ENCODE measurements at places on chromosomes 11 and 22. TPM values are rescaled to one million over a fixed set of nuclear protein-coding genes. Genes with fewer than 3 reads are reported as not detected.

DNA sequence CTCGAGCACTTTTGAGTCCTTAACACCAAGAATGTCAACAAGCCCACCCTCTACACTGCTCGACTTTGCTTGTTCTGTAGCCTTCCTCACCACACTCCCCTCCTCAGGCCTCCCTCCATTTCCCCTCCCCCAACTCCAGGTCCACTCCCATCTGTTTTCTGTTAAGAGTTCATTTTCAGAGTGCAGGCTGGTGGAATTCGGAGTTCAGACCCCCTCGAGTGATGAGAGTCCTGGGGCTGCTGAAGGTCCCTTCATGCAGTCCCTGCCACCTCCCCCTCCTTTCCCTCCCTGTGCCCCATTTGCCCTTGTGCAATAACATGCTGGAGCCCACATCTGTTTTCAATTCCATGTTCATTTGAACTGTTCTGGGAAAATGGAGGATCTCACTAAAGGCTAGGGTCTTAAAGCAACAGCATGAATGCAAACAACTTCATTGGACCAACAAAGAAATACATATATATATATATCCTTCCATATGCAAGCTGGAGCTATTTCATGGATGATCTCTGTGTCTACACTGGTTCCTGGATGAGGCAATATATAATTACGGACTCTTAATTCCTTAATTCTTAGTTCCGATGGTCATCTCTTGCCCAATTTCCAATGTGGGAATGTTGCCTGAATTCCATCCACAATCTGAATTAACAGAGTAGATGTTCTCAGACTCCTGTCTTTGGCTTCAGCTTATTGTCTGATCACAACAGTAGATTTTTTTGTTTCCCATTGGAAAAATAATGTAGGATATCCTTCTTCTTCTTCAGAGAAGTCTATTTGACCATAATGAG lies 340.4 kb downstream of the ETS1 start:
- no peak overlapping the region for H3K4me3 ChIP-seq
- H3K27me3 ChIP-seq, result no peaks in the 10 kb centered on the region
- no peaks in the 10 kb centered on the region for H3K36me3 ChIP-seq
- no peak for DNase-seq
- H3K4me1 ChIP-seq, result no peaks in the 10 kb centered on the region
- H3K27ac ChIP-seq, result no peak overlapping the region

- no peaks in the 10 kb centered on the region for H3K27me3 ChIP-seq
- H3K36me3 ChIP-seq, result no peaks in the 10 kb centered on the region
- peaks cover 31% of the 10 kb centered on the region for H3K4me1 ChIP-seq
- DNase-seq, result no peak
- H3K4me3 ChIP-seq, result no peak overlapping the region
Observed at GRCh38 chr11:73177380-73177777, 35.3 kb upstream of the FCHSD2 start.

- no peaks in the 10 kb centered on the region for H3K4me1 ChIP-seq
- no peaks in the 10 kb centered on the region for H3K27me3 ChIP-seq
- H3K4me3 ChIP-seq, result no peak overlapping the region
Observed at GRCh38 chr11:33984682-33985389, 66.7 kb upstream of the CAPRIN1 start.

DNA sequence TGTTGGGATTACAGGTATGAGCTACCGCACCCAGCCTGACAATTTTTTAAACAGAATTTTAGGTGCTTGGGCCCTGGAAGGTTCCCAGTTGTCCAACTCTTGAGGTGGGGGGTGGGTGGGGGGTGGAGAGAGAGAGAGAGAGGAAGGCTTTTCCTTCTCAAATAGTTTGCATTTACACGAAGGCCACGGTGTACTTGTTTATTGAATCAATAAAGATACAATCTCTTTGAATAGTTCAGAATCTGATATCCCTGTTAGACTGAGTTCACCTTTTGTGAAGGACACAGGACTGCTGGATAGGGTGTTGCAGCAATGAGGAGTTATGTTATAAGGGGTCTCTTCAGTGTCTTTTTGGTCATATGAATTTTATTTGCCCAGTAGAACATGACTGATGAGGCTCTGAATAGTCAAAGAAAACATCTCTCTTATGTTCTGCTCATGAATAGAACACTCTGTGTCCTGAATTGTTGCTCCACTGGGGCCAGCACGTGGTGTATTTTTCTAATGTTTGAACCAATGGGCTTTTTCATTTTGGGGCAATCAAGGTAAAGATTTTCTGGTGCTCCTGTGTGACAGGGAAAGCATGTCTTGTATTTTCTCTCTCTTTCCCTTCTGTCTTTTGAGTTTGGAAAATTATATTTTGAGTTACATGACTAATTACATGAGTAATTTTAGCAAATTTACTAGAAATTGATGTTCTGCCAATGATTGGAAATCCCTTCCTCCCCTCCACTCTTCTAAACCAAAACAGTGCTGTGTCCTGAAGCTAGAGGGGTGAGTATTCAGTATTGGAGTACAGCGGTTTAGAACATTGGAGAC lies 61.7 kb downstream of the PTPRJ start:
- no peak overlapping the region for H3K4me3 ChIP-seq
- DNase-seq, result no peak
- H3K27ac ChIP-seq, result no peak overlapping the region
- peaks cover 7% of the 10 kb centered on the region for H3K4me1 ChIP-seq

- H3K36me3 ChIP-seq, result no peaks in the 10 kb centered on the region
- H3K4me3 ChIP-seq, result no peak overlapping the region
- H3K27me3 ChIP-seq, result no peaks in the 10 kb centered on the region
- DNase-seq, result no peak
- H3K27ac ChIP-seq, result no peak overlapping the region
Observed at GRCh38 chr11:45765836-45766235, 39.1 kb upstream of the SLC35C1 start.

DNA sequence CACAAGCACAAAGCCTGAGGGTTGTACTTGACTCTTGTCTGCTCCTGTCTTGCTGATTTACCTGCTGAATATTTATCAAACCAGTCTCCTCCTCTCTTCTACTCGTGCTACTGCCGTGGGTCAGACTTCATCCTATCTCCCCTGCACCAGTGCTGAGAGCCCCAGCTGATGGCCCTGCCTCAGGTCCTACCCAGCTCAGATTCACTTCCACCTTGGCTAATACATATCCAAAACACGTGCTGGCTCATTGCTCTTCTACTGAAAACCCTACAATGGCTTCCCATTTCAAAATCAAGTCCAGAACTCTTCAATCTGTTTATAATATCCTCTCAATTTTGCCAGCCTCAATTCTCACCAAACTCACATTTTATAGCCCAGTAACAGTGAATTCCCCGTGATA lies 48.3 kb downstream of the RAB30 start:
- no peak overlapping the region for H3K27ac ChIP-seq
- H3K27me3 ChIP-seq, result no peaks in the 10 kb centered on the region
- H3K4me3 ChIP-seq, result no peak overlapping the region
- H3K4me1 ChIP-seq, result no peaks in the 10 kb centered on the region

GRCh38 chr11:57426439-57426928 lies 437 bp downstream of the SLC43A3 start:
- peaks cover 2% of the 10 kb centered on the region for H3K36me3 ChIP-seq
- H3K27me3 ChIP-seq, result no peaks in the 10 kb centered on the region
- H3K4me3 ChIP-seq, result peak overlapping the region; percentile 65
- peaks cover 12% of the 10 kb centered on the region for H3K4me1 ChIP-seq
- peak overlapping the region; percentile 99 for H3K27ac ChIP-seq

GRCh38 chr22:46613606-46614021 lies 6.6 kb upstream of the GRAMD4 start:
- H3K27ac ChIP-seq, result no peak overlapping the region
- no peaks in the 10 kb centered on the region for H3K27me3 ChIP-seq
- DNase-seq, result no peak
- H3K36me3 ChIP-seq, result no peaks in the 10 kb centered on the region

- DNase-seq, result no peak
- peaks cover 17% of the 10 kb centered on the region for H3K4me1 ChIP-seq
- peaks cover 2% of the 10 kb centered on the region for H3K36me3 ChIP-seq
- H3K4me3 ChIP-seq, result no peak overlapping the region
Observed at GRCh38 chr22:42895541-42895981, 38.5 kb upstream of the ARFGAP3 start.

GRCh38 chr11:86068138-86068871 lies 579 bp downstream of the PICALM start:
- DNase-seq, result peak; percentile 66
- H3K36me3 ChIP-seq, result no peaks in the 10 kb centered on the region
- H3K4me1 ChIP-seq, result peaks cover 17% of the 10 kb centered on the region

- H3K4me3 ChIP-seq, result peak overlapping the region; percentile 38
- no peak for DNase-seq
- H3K36me3 ChIP-seq, result no peaks in the 10 kb centered on the region
- peak overlapping the region; percentile 68 for H3K27ac ChIP-seq
- peaks cover 12% of the 10 kb centered on the region for H3K4me1 ChIP-seq
- H3K27me3 ChIP-seq, result no peaks in the 10 kb centered on the region
Observed at GRCh38 chr11:61890529-61891330, 615 bp downstream of the FADS3 start.

- no peak overlapping the region for H3K27ac ChIP-seq
- no peaks in the 10 kb centered on the region for H3K36me3 ChIP-seq
- no peak for DNase-seq
- peaks cover 7% of the 10 kb centered on the region for H3K4me1 ChIP-seq
- H3K4me3 ChIP-seq, result no peak overlapping the region
Observed at GRCh38 chr11:61541598-61541997, 33.0 kb downstream of the LRRC10B start.

DNA sequence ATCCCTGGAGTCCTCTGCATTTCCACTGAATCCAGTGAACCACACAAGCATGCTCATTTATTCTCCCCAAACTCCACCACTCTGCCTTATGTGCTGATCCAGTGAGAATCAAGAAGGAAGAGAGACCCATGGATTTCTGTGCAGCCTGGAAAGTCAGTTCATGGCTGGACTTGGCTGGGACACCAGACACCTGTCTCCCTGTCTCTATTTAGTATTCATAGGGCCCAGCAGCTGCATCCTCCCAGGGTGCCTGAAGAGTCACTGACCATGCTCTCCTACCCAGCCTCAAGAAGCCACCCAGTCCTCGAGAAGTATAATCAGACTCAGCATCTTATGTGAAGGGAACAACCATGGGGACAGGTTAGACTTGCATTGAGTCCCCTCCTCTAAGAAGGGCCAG lies 83.2 kb downstream of the ZNF280B start:
- no peaks in the 10 kb centered on the region for H3K36me3 ChIP-seq
- H3K27me3 ChIP-seq, result no peaks in the 10 kb centered on the region
- no peak overlapping the region for H3K4me3 ChIP-seq
- no peak overlapping the region for H3K27ac ChIP-seq

GRCh38 chr11:125075900-125076317 lies 12.8 kb downstream of the SLC37A2 start:
- H3K27ac ChIP-seq, result no peak overlapping the region
- H3K4me1 ChIP-seq, result no peaks in the 10 kb centered on the region
- H3K36me3 ChIP-seq, result no peaks in the 10 kb centered on the region
- H3K27me3 ChIP-seq, result no peaks in the 10 kb centered on the region
- DNase-seq, result no peak

GRCh38 chr11:96332126-96332771 lies 10.7 kb downstream of the MAML2 start:
- no peak overlapping the region for H3K4me3 ChIP-seq
- DNase-seq, result no peak
- H3K36me3 ChIP-seq, result no peaks in the 10 kb centered on the region
- H3K27ac ChIP-seq, result no peak overlapping the region
- peaks cover 11% of the 10 kb centered on the region for H3K4me1 ChIP-seq

- H3K27ac ChIP-seq, result no peak overlapping the region
- no peak overlapping the region for H3K4me3 ChIP-seq
- no peaks in the 10 kb centered on the region for H3K27me3 ChIP-seq
- no peak for DNase-seq
Observed at GRCh38 chr22:37300551-37301017, 18.3 kb downstream of the CYTH4 start.

GRCh38 chr11:73200256-73200655 lies 17.8 kb upstream of the P2RY2 start:
- peaks cover 8% of the 10 kb centered on the region for H3K4me1 ChIP-seq
- no peak overlapping the region for H3K27ac ChIP-seq
- H3K4me3 ChIP-seq, result no peak overlapping the region
- no peak for DNase-seq
- no peaks in the 10 kb centered on the region for H3K36me3 ChIP-seq

GRCh38 chr11:115244758-115245157 lies 259.5 kb downstream of the CADM1 start:
- H3K27ac ChIP-seq, result no peak overlapping the region
- H3K27me3 ChIP-seq, result no peaks in the 10 kb centered on the region
- DNase-seq, result no peak
- no peaks in the 10 kb centered on the region for H3K4me1 ChIP-seq
- no peaks in the 10 kb centered on the region for H3K36me3 ChIP-seq

GRCh38 chr11:71383461-71383860 lies 64.7 kb downstream of the DHCR7 start:
- H3K27ac ChIP-seq, result no peak overlapping the region
- no peaks in the 10 kb centered on the region for H3K36me3 ChIP-seq
- H3K4me3 ChIP-seq, result no peak overlapping the region
- no peaks in the 10 kb centered on the region for H3K4me1 ChIP-seq

GRCh38 chr11:62217191-62217748 lies 8.8 kb downstream of the SCGB2A1 start:
- no peaks in the 10 kb centered on the region for H3K27me3 ChIP-seq
- no peak overlapping the region for H3K4me3 ChIP-seq
- H3K4me1 ChIP-seq, result no peaks in the 10 kb centered on the region
- no peak for DNase-seq
- no peak overlapping the region for H3K27ac ChIP-seq

GRCh38 chr11:61131586-61131985 lies 29.3 kb downstream of the CD5 start:
- H3K27ac ChIP-seq, result no peak overlapping the region
- H3K27me3 ChIP-seq, result no peaks in the 10 kb centered on the region
- peaks cover 5% of the 10 kb centered on the region for H3K36me3 ChIP-seq
- H3K4me3 ChIP-seq, result no peak overlapping the region

GRCh38 chr11:88104408-88104807 lies 70.8 kb downstream of the RAB38 start:
- no peak for DNase-seq
- H3K27ac ChIP-seq, result peak overlapping the region; percentile 70
- H3K36me3 ChIP-seq, result no peaks in the 10 kb centered on the region
- H3K4me3 ChIP-seq, result no peak overlapping the region

DNA sequence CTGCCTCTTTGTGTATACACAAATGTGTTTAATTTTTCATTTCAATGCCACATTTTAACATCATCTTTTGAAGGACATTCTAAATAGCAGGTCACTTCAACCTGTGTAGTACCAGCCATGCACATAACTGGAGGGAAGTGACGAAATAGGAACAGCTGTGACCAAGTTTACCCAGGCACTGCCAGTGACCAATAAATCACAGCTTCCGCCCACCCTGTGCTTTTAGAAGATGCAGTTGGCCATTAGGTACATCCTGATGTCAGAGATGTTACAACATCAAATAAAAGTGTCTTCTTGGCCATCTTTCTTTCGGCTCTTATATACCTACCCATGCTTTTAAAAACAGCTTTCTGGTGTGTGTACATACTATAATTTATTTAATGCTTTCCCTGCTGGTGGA lies 7.8 kb downstream of the LDLRAD3 start:
- H3K27me3 ChIP-seq, result no peaks in the 10 kb centered on the region
- no peak overlapping the region for H3K27ac ChIP-seq
- DNase-seq, result no peak

NKAPD1 gene
- total RNA-seq, result 11.2 TPM

CXCR5 gene
- not detected for total RNA-seq

DCDC1 gene
- total RNA-seq, result 1.9 TPM

OR5AR1 gene
- total RNA-seq, result not detected

RIMBP3B gene
- under 0.01 TPM for total RNA-seq

ART1 gene
- not detected for total RNA-seq

PRR5L gene
- total RNA-seq, result 8.5 TPM

WDR74 gene
- 21.5 TPM for total RNA-seq

GRIK4 gene
- total RNA-seq, result 0.25 TPM

PANX3 gene
- not detected for total RNA-seq

PRRG4 gene
- 6.2 TPM for total RNA-seq

ANKK1 gene
- 0.08 TPM for total RNA-seq

OR52E8 gene
- total RNA-seq, result not detected

MS4A14 gene
- 0.19 TPM for total RNA-seq

NCF4 gene
- 14.3 TPM for total RNA-seq

SHANK3 gene
- total RNA-seq, result 5.1 TPM
